Right renal cortex interstitium (tissue), 3 donors: ENCODE measurements at places on chromosomes 1 and 21.

DNA sequence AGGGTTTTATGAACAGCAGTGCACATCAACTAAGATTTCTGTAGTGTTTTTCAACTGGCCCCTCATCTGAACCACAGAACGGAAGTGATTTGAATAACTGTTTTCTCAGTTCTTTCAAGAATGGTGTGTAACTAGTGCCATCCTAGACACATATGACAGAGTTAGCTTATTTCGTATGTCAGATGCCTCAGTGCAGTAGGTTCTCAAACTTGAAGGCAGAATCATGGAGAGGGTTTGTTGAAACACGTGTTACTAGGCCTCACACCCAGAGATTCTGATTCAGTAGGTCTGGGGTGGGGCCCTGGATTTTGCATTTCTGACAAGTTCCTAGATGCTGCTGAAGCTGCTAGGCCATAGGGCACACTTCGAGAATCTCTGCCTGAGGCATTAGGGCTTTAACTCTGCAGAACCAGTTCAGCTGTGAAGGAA lies 49.0 kb downstream of the SCCPDH start:
- DNase-seq, result no peak

GRCh38 chr1:100349246-100349645 lies 3.1 kb upstream of the CDC14A start:
- DNase-seq, result no peak

DNA sequence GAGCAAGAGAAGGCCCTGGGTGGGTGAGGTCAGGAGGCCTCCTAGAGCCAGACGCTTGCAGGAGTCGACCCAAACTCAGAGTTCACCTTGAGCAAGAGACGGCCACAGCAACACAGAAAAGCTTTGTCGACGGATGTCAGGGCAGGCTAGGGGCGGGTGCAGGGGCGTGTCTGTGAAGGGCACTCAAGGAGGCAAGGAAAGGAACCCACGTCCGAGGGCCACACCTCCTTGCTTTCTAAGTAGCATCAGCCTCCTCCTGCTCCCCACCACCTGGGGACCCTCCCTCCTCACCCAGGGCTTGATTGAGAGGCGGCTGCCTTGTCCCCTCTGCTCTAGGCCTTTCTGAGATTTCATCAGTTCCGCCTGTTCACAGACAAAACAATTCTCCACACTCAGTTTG lies 92.1 kb downstream of the OMA1 start:
- no peak for DNase-seq

DNA sequence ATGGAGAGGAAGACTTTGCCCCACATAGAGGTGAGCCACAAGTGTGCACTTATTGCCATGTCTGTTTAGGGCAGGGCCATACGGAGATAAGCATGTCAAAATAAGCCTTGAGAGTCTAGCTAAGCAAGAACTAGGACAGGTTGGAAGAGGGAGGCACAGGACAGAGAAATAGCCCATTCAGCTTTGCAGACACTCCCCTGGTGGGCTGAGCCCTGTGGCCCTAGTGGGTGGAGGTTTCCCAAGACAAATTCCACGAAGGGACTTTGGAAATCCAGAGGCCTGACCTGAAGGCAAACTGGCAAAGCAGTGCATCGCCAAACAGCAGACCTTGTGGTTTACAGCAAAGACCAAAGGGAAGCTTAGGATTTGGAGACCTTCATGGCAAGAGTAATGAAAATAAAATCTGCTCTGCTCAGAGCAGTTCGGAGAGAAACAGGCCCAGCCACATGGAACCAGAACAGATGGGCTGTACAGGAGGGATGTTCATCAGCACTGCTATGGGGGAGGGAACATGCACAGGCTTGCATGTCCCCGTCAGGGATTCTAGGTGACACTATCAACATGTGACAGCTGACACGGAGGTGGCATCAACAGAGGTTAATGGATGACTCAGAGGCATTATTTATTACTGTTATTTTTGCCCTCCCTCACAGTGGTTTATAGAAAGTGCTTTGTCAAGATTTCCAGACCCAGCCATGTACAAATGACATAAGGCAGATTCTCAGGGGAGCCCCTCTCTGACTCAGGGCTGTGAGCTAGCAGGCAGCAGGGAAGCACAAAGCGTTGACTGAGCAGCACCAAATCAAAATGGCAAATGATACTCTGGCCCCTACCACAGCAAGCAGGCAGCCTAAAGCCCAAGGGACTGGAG lies 90.1 kb upstream of the IRF2BP2 start:
- DNase-seq, result no peak

DNA sequence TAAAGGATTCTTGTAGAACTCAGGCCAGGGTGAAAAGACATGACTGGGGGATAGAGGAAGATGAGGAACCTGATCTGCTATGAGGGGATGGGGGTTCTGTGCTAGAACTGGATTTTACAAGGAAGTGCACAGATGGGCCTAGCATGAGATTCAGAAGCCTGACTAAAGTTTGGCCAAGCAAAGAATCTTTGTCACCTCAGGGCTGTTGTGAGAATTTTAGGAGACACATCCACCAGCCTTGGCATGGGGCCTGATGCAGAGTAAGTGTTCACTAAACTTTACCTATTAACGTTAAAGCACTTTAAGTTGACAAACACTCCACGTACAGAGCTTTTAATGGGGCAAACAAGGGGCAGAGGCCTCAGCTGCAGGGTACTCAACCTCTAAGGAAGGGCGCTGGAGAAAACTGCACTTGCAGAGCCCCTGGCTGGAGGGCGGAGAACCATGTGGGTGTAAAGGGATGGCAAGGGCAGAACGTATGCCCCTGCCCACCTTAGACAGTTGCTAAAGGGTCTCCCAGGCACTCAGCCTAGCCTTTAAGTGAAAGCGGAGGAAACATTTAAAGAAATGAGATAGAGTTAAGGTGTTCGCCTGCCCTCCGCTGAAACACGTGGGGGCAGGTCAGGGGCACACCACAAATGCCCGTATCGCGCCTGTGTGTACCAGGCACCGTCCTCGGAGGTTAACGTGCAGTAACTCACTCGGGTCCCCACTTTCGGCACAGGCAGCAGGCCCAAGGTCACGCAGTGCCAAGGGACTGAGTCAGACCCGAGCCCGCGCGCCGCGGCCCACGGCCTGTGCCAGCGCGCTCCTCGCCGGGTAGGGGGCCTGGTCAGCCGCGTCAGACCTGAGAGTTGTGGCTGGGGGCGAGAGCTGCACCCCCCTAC lies 990 bp upstream of the MRPS6 start:
- DNase-seq, result no peak

DNA sequence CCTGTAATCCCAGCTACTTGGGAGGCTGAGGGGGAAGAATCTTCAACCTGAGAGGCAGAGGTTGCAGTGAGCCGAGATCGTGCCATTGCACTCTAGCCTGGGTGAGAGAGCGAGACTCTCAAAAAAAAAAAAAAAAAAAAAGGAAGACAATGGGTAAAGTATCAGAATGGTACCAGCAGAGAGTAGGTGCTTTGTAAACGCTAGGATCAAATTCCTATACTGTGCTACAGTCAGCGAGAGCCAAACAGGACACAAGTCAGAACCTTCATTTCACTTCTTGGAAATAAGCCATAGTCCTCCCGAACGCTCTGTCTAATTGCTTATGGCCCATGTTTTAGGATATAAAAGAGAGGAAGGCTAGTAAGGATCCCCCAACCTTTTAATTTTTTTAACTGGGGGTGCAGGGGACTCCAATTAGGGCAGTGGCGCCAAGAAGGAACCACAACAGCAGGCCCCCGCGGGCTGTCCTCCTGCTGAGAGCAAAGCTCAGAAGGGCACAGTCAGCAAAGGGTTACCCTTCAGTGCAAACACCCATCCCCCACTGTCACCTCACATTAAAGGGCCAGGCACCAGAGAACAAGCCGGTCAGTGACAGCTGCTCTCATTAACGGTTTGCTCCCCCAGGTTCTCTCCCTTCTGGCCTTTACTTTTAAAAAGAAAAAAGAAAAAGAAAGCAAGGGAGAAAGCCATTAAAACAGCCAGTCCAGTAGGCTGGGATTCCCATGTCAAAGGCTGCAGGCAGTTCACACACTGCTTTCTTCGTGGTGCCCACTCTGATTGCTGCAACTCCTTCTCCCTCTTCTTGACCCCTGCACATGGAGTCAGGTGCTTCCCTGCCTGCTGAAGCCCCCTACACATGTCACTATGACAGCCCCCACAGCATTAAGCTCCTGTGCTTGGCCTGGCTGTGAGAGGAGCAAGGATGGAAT lies 69.4 kb downstream of the PLPP3 start:
- no peak for DNase-seq

DNA sequence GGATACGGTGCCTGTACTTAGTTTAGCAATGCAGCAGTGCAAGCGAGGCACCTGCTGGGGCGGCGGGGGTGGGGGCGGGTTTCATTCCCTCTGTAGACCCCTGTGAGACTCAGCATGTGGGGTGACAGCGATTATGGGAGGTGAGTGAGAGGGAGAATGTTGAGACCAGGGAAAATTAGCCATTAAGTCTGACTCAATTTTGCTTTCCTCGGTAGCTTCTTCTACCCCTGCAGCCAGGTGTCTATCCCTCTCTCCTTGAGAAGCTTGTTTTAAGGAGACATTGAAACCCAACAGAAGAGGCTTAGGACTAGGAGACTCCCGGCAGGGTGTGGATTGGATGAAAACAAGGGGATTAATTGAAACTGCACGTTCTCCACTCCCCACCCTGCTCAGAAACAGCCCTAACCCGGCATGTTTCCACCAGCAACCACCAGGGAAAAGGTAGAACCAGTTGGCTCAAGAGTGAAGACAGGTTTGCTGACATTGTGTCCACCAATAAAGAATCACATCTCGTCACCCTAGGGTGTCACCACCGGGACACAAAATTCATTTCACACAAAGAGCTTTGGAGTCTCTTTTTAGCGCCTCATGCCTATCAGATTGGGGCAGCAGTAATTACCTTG lies 20.6 kb upstream of the ATF3 start:
- no peak for DNase-seq

DNA sequence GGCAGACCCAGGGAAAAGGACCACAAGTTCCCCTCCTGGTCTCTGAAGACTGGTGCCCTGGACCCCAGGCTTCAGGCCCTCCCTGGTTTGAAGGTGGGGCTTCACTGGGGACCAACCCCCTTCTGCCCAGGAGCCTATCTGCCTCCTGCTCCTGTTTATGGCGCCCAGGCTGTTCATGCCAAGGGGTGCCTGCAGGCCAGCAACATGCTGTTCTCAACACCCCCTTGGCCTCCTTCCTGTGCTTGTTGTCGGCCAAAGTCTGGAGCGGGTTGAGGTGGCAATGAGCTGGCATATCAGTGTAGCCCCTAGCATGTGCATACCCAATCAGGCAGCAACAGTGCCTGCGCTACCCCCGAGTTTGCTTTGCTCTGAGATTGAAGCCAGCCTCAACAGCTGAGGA lies 46.3 kb downstream of the ATP6V1G3 start:
- no peak for DNase-seq

- DNase-seq, result no peak
Observed at GRCh38 chr1:50300297-50300696, 122.9 kb downstream of the DMRTA2 start.

GRCh38 chr1:166840309-166841274 lies 1.3 kb downstream of the POGK start:
- DNase-seq, result no peak

GRCh38 chr1:158147869-158148268 lies 32.8 kb upstream of the CD1D start:
- no peak for DNase-seq

DNA sequence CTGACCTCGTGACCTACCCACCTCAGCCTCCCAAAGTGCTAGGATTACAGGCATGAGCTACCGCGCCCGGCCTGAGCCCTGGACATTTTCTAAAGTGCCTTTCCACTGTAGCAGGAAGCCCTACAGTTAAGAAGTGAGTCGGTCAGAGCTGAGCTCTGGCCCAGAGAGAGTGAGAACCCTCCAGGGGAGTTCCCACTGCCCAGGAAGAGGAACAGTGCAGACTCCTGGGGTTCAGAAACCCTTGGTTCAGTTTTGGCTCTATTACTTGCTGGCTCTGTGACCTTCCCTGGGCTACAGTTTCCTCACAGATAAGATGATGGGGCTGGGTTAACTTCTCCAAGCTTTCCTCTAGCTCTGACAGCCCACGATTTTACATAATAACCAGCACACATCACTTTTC lies 20.9 kb downstream of the SLC9A1 start:
- DNase-seq, result no peak

DNA sequence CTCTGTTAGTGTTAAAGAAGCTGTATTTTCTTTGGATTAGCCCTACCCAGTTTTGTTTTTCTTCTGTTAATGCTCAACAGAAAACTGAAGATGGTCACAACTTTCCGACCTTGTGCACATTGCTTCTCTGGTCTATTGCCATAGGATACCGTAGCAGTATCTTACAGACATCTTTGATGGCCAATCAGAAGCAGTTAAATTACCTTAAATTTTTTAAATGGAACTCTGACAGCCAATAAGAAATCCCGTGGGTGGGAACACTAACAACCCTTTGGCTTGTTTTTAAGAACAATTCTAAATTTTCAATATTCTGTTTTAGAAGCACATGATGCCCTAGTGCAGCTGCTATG lies 17.2 kb downstream of the NFYC start:
- DNase-seq, result peak; percentile 69

DNA sequence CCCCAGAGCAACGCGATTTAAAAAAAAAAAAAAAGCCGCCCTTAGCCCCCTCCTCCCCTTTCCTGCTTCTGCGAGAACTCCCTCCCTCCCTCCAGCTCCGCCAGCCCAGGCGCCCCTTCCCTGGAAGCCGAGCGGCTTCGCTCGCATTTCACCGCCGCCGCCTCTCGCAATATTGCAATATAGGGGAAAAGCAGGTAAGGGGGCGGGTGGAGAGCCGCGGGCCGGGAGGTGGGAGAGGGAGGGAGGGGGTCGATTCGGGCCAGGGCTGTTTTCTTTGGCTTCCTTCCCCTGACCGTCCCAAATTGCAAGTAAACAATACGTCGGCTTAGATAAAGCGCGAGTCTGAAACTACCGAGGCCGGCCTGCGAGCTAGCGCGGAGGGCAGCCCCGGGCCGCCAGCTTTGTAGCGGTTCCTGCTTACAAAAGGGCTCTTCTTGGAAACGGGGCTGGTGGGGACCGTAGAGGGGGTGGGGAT lies 408 bp downstream of the LMO4 start:
- no peak for DNase-seq

GRCh38 chr1:2778220-2778592 lies 23.3 kb downstream of the TTC34 start:
- DNase-seq, result no peak

DNA sequence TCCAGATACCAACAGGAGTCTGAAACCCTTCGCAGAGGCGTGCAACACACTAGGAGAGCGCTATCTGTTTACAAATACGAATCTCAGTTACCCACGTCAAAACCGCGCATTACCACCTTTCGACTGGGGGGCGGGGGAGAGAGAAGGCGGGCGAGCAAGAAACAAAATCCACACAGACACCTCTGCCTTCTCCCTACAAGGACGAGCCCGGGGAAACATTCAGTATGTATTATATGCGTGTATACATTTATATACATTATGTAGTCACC lies 722 bp downstream of the TUT4 start:
- no peak for DNase-seq

- DNase-seq, result no peak
Observed at GRCh38 chr1:110676970-110677369, 2.2 kb upstream of the KCNA3 start.

GRCh38 chr1:25474439-25475047 lies 43.8 kb downstream of the MACO1 start:
- no peak for DNase-seq

GRCh38 chr1:180227861-180228647 lies 2.0 kb upstream of the LHX4 start:
- no peak for DNase-seq

GRCh38 chr1:67031121-67031858 lies 22.7 kb downstream of the SLC35D1 start:
- no peak for DNase-seq

- DNase-seq, result no peak
Observed at GRCh38 chr1:84122780-84123382, 21.2 kb upstream of the PRKACB start.

- no peak for DNase-seq
Observed at GRCh38 chr1:29361686-29362085, 125.4 kb downstream of the PTPRU start.
